ENCODE measurements at places on chromosomes 2 and 18. TPM values are rescaled to one million over a fixed set of nuclear protein-coding genes. Genes with fewer than 3 reads are reported as not detected.

The STARD6 gene
- 0.43 TPM for total RNA-seq

The DYSF gene
- total RNA-seq, result 0.59 TPM

The ABCB11 gene
- 0.20 TPM for total RNA-seq

The SERPINB3 gene
- not detected for total RNA-seq

The STAT4 gene
- total RNA-seq, result 2.1 TPM

The PROC gene
- 0.91 TPM for total RNA-seq

The C1QL2 gene
- 0.49 TPM for total RNA-seq

The IL36G gene
- total RNA-seq, result not detected

The NYAP2 gene
- total RNA-seq, result 0.58 TPM

The MALL gene
- total RNA-seq, result 0.47 TPM

The GPAT2 gene
- total RNA-seq, result 0.27 TPM

The ALKAL2 gene
- total RNA-seq, result 1.2 TPM

The KCNIP3 gene
- total RNA-seq, result 2.3 TPM

The GALNT5 gene
- 0.35 TPM for total RNA-seq

The DIPK1C gene
- 0.10 TPM for total RNA-seq

The PCARE gene
- 0.09 TPM for total RNA-seq

The GNLY gene
- 1.7 TPM for total RNA-seq

The BCS1L gene
- 38.2 TPM for total RNA-seq

The NBAS gene
- 89.9 TPM for total RNA-seq

The MYOM1 gene
- 1.3 TPM for total RNA-seq

The SPATA3 gene
- total RNA-seq, result 0.71 TPM

The FBXO36 gene
- total RNA-seq, result 13.8 TPM

The GPR39 gene
- 0.38 TPM for total RNA-seq

The EFR3B gene
- 28.8 TPM for total RNA-seq

The GALNT14 gene
- total RNA-seq, result 1.5 TPM

The FTCDNL1 gene
- 1.4 TPM for total RNA-seq

The ZNF638 gene
- total RNA-seq, result 183 TPM

The SCG2 gene
- total RNA-seq, result 41.0 TPM

The TMEM214 gene
- 36.0 TPM for total RNA-seq

The AQP12B gene
- total RNA-seq, result not detected

The GALNT3 gene
- 0.63 TPM for total RNA-seq

The PIEZO2 gene
- 73.5 TPM for total RNA-seq

The ATP8B1 gene
- total RNA-seq, result 0.05 TPM

The ASTL gene
- total RNA-seq, result not detected

The OTX1 gene
- total RNA-seq, result 0.22 TPM

The RAD51AP2 gene
- total RNA-seq, result 0.21 TPM

The ALPG gene
- 0.39 TPM for total RNA-seq

The SEPTIN2 gene
- 315 TPM for total RNA-seq

The ST8SIA5 gene
- 0.63 TPM for total RNA-seq

The C2orf80 gene
- total RNA-seq, result 6.3 TPM

The KLHL41 gene
- total RNA-seq, result 0.91 TPM

The CRYBA2 gene
- total RNA-seq, result not detected

The FHL2 gene
- 46.7 TPM for total RNA-seq

The RUFY4 gene
- 0.38 TPM for total RNA-seq

The ITPRIPL1 gene
- 3.4 TPM for total RNA-seq

The ZRANB3 gene
- total RNA-seq, result 17.8 TPM

The DSG4 gene
- not detected for total RNA-seq
